Stimulated activated CD8-positive, alpha-beta memory T cell treated with anti-CD3 and anti-CD28 coated beads, Interleukin-7, amount 100 ng/mL, for 1 hour (primary cell): ENCODE measurements at places on chromosomes 7 and 10.

GRCh38 chr7:27175626-27176523, 1.8 kb upstream of the HOXA10 start:
- no peak for DNase-seq

DNA sequence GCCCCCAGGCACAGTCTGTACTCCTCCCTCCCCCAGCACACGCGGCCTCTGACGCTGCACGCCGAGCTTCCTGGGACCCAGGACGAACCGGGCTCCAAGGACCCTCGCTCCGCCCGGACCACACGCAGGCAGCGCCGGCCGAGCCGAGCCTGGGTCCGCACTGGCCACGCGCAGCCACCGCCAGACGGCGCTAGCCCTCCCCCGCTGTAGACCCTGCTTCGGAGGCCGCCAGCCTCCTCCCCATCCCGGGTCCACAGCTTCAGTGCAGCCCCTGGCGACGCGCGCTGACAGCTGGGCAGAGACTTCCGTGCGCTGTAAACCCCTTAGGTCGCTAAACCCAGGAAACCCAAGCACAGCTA, 936 bp upstream of the TCERG1L start:
- no peak for DNase-seq

DNA sequence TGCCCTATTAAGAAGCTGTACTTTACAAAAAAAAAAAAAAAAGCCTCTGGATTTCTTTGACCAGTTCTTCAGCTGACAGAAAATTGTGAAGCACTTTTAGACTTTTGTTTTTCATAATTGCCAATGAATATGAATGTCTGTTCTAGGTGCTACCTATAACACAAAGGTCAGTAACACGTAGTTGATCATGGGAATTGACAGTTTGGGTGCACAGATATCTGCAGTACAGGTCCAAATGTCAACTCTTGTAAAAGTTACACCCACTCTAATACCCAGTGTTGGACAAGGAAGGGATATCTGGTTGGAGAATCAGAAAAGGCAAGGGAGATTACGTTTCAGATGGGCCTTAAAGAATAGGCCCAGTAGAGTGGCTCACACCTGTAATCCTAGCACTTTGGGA, 1.8 kb downstream of the REEP3 start:
- no peak for DNase-seq

DNA sequence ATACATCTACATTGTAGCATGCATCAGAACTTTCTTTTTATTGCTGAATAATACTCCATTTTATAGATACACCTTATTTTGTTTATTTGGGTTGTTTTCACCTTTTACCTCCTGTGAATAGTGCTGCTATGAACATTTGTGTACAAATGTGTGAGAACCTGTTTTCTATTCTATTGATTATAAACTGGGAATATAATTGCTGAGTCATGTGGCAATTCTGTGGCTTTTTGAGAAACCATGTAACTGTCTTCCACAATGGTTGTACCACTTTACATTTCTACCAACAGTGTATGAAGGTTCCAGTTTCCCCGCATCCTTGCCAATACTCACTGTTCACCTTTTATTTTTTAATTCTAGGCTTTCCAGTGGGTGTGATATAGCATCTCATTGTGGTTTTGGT, 138.6 kb upstream of the MBL2 start:
- no peak for DNase-seq

DNA sequence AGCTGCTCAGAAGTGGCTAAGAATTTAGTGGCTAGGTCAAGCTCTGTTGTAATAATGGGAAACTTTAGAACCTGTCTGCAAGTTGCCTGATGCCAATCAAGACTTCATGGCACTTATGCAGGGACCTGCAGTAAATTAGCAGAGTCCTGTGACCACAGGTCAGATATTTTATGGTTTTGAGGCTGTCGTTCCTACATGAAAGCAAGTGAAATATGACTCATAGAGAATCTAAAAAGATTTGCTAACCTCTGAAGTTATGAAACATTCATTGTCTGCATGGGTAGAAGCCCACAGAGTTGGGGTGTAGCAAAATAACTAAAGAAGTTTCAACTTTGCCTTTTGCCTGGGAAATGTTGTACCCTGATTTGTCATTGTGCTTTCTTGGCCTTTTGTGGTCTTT, 32.3 kb downstream of the SLC39A12 start:
- DNase-seq: no peak

GRCh38 chr10:84098667-84099066, 40.6 kb upstream of the GHITM start:
- DNase-seq: no peak

DNA sequence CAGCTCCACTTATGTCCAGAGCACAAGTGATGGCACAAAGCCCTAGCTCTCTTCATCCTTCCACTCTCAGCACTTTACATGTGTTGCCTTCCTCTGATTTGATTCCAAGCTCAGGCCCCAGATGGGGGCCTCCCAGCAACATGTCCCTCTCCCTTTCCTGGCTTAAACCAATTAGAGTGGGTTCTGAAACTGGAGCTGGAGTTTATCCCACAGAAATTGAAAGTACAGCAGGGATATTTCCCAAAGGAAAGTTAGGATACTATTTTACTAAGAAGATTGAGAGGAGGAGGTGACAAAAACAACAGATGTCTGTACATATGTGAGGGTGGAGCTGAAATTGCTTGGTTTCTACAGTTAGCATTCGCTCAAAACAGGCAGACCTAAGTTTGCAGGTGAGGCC, 724.6 kb downstream of the AUTS2 start:
- DNase-seq: no peak

- DNase-seq: no peak
These were observed 210.4 kb downstream of the PRPF18 start for GRCh38 chr10:13797164-13797563.

DNA sequence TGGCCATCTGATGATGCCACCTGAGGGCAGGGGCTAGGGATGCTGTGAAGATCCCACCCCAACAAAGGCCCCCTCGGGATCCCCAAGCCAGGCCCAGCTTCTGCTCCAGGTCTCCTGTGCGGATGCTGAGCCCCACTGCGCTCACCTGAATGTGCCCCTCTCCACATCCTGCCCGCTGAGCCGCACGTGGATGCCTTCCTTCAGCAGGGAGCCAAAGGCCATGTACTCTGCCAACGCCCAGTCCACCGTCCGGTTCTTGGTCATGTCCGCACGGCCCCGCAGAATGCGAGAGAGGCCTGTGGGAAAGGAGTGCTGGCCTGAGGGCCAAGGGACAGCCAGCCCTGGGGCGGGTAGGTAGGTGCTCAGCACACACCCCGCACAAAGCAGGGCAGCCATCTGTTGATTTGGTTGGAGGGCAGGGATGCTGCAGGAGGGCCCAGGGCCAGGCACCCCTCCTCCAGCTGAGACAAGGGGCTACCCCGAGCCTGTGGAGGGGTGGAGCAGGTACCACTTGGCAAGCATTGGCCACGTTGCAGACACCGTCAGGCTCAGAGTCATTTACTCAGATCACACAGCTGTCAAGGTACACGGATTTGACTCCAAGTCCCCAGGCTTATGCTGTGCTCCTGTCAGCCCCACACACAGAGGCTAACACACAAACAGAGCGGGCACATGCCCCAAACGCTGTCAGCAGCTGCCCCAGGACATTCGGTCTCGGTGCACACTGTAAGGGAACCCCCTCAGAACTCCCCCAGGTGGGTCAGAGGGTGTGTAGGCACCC, 19.2 kb downstream of the OGDHL start:
- DNase-seq: no peak

DNA sequence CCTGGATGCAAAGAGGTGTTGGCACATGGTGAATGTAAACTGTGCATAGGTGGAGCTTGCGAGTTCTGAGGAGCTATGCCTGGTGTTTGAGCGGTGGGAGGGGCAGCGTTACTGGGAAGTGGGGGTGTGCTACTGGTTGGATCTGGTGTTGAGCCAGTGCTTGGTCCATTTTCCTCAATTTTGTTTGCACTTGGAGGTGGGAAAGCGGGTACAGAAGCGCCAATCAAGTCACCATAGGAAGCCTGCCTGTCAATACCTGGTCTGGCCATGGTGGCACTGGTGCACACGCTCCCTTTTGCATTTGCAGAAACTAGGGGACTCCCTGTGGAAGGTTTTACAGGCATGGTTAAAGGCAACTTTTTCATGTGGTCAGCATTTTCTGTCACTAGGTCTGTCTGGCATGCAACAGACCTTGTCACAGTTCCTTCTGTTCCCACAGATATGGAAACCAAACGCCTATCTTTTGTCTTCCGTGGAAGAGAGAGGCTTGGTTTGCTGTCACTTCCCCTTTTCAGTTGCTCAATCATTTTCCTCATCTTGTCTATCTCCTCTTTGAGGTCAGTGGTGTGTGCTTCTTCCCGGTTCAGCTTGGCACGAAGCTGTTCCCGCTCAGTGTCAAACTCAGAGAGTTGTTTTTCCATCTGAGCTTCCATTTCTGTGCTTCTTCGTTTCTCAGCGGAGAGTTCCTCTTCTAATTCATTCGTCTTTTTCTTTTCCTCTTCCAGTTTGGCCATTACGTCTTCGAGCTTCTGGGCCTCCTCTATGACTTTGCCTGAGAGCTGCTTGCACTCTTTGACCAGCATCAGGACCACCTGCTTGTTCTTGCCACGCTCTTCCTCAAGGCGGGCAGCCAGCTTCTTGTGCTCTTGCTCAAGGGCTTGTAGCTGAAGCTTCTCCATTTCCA, 81.1 kb downstream of the CTTNBP2 start:
- DNase-seq: no peak

DNA sequence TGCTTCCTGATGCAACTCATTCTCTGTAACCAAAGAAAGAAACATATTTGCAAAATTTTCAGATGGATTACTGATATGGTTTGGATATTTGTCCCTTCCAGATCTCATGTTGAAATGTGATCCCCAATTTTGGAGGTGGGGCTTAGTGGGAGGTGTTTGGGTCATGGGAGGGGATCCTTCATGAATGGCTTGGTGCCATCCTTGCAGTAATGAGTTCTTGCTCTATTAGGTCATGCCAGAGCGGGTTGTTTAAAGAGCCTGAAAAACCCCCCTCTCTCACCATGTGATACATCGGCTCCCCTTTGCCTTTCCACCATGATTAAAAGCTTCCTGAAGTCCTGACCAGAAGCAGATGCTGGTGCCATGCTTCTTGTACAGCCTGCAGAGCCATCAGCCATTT, 43.8 kb upstream of the PRKG1 start:
- no peak for DNase-seq

- DNase-seq: no peak
These were observed 105.8 kb downstream of the BAMBI start for GRCh38 chr10:28783087-28783486.

- DNase-seq: no peak
These were observed 150.8 kb downstream of the GRK5 start for GRCh38 chr10:119358152-119358512.

DNA sequence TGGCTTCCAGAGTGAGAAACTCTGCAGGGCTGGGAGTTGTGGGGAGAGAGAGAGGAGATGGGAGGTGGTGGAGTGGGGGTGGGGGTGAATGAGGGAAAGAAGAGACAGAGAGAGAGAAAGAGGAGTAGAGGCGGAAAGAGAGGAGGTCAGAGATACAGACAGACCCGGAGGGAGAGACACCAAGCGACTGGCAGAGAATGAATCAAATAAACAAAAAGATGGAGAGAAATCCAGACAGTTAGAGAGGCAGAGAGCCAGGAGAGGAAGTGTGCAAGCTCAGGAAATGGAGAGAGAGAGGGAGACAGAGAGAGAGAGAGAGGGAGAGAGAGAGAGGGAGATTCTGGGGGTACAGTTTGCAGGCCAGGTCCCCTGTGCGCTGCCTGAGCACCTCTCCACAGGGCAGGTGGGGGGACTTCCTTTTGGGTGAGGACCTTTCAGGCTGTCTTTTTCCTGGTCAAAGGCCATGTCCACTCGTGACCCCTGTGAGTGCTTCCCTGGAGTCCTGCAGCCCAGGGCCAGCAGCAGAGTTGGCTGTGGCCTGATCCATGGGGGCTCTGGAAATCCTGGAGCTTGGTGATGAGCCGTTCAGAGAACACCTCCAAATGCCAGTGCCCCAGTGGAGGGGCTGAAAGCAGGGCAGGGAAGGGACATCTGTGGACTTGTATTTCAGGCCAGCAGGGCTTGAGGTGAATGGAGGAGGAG, 25.0 kb upstream of the PCBD1 start:
- DNase-seq: no peak

DNA sequence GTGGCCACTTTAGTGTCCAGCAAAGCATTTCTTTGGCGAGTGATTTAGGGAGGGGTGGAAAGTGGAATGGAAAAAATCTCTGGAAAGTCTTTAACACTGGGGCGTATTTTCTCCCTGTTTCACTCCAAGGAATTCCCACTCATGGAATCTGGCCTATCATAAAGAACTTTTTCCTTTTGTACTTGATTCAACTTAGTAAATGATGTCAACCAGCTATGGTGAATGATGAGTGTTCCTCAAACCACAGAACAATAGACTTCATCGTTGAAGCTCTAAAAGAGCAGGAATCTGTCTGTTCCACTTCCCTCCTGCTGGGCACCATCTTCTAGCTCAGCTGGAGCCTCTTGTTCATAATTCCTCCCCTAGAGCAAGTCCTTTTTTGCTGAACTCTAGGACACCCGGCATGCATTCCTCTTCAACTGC, 66.5 kb downstream of the EPDR1 start:
- no peak for DNase-seq

DNA sequence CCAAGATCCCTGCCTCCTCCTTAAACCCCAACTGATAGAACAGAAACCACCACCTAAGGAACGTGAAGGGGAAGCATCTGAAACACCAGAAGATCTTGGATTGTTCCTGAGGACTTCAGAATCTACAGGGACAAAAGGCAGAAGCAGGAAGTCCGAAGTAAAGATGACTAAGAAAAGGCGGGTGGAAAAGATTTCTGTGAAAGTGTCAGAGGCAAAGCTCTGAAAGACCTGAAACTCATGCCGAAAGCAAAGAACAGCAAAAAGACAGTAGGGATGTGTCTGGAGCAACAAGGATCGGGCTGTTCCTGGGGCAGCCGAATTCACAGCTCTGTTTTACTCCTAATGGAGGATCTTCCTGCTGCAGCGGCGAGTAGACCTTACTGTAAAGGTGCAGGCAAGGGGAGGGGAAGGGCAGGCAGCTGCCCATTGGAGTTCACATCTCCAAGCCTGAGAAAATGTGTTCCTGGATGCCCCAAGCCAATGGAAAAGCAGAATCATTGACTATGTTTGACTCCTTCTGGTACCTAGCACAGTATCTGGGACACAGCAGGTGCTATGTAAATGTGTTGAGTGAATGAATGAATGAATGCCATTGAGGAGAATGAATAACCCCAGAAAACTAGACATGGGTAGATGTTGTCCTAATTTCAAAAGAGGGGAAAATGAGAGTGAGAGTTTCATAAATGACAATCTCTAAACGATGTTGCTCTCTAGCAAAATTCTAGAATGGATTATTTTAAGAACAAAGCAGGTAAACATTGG, 40.4 kb downstream of the PDIA4 start:
- no peak for DNase-seq
